ENCODE measurements at places on chromosomes 7 and 10.

DNA sequence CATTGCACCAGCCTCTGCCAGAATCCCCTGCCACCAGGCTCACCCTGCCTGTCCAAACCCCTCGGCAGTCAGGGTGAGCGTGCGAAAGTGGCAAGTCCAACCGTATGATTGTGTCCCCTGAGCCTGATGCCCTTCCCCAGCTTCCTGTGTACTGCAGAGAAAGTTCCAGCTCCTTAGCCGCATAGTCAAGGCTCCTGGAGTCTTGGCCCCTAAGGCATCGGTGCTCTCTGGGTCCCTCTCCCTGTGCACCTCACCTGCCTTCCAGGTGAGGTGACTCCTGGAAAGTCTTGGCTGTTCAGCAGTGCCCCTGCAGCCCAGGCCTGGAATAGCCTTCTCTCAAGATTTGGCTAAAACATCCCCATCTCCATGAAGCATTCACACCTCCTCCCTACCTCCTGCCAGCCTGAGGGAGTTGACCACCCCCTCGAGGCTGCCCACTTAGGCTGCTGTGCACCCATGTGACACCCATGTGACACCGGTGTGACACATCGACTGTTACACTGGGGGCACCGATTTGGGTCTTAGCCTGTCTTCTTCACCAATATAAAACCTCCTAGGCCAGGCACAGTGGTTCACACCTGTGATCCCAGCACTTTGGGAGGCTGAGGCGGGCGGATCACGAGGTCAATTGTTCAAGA is 56.1 kb upstream of the ELN start:
- no peak for DNase-seq

DNA sequence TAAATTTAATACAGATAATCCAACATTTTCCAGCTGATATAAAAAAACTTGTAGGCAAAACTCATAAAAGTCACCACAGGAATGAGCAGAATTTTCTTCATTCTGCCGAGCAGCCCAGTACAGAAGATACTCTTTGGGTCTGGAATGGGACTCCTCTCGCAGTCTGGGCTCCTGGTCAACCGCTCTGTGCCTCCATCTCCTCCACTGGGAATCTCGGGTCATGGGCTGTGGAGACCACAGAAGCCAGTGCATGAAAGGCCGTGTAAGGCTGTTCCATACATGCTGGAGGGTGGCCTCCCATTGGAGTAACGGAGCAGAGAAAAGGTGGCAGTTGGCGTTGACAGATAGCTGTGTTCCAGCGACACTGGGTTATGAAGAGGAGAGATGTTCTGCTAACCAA is 616.4 kb upstream of the MGMT start:
- DNase-seq = no peak

DNA sequence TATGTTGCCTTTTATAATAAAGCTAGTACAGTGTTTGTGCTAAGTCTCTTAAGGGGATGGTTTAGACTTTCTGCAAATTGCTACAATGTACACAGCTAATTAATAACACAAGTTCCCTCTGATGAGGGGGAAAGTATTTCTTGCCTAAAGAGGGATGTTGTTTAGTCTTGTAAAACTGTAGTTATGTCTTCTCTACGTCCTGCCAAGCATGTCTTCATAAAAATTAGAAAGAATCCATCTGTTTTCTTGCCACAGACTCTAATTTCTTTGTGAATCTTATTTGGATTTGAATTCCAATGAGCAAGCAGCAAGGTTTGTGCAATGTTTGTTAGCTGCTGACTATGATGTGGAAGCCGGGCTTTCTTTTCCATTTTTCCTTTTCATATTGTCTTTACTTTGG is 28.2 kb downstream of the ADARB2 start:
- no peak for DNase-seq

DNA sequence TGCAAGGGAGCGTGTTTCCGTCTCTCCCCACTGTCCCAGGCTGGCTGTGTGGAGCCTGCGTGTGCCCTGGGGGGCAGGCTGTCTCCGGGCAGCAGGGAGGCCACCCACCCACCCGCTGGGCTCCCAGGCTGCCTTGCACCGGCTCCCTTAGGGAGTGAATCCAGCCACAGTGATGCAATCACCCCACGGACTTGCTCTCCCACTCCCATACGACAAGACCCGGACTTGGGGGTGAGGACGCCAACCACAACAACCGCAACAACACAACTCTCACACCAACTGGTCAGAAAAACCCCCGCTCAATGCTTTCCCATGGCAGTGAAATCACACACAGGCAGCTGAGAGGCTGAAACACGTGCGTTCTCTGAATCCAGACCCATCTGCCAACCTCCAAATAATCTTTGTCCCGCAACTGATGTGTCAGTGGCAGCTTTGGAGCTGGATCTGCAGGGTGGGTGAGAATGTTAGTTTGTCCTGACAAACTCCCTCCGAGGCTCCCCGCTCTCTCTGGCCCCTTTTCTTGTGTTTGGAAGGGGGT is 62.7 kb upstream of the DDC start:
- DNase-seq = no peak

DNA sequence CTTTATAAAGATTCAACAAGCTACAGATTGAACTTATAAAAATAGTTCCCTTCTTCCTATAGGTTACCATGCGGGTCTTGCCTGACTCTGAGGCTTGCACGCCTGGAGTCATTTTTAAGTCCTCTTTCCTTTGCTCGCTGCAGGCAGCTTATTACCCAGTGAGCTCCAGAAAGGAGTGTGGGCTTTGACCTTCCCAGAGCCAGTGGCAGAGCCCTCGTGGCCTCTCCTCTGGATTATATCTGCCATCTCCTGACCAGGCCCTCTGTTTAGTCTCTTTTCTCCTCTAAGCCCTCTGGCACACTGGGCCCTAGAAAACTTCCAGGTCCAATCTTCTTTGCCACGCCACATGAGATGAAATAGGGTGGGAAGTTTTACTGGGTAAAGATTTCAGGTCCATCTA is 39.9 kb upstream of the EZH2 start:
- no peak for DNase-seq

- no peak for DNase-seq
Observed at GRCh38 chr10:55550236-55550635, 749.2 kb upstream of the PCDH15 start.

- no peak for DNase-seq
Observed at GRCh38 chr10:126409821-126410220, 21.5 kb upstream of the ADAM12 start.

GRCh38 chr10:89520706-89521105 is 14.7 kb downstream of the SLC16A12 start:
- DNase-seq = no peak

GRCh38 chr10:124354411-124355382 is 64.0 kb downstream of the OAT start:
- peak; percentile 75 for DNase-seq

GRCh38 chr10:62590306-62590705 is 214.2 kb upstream of the ADO start:
- peak; percentile 21 for DNase-seq

DNA sequence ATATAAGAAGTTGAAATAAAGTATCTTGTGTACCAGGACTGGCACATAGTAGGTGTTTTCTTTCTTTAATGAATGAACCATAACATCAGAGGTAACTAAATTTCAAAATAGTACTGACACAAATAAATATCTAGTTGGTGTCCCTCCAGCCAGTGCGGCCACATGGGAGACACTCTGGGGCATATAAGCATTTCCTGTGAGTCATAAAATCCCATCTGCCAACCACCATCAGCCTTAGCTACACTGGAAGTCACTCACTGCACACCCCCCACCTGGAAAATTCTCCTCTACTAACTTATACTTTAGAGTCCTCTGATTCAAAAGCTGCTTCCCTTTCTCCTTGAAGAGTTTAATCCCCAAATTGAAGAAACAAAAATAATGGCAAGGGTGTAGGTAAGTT is 32.5 kb downstream of the DYDC1 start:
- peak; percentile 52 for DNase-seq

DNA sequence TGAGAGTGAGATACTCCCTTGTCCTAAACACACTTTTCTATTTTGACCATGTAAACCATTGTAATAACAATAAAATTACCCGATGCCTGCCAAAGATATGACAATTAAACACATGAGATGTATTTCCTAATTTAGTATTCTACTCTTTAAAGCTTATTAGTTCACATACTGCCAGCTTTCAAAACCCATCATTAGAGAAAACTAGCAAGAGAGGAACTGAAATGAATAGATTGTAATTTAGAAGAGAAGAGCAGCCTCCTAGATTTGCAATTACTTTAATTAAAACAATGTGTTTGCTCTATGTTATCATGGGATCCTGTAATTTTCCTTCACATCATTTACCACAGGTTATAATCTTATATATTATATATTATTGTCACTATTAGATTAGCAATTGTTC is 428.2 kb downstream of the THSD7A start:
- DNase-seq = no peak

DNA sequence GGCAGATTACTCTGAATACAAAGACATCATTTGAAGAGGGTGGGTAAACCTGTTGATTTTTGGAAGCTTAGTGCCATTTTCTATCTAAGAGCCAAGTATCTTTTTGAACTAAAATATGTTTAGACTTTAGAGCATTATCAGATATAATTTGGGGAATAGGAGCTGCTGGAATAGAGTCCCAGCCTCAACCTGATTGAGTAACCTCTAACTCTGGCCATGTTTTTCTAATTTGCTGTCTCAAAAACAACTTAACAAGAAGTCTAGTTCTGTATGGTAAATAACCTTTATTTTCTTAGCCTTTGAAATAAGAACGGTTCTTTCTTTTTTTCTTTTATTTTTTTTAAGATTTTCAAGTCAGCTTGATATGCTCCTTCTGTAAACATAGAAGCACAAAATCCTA is 224.5 kb downstream of the DYNC1I1 start:
- no peak for DNase-seq

- no peak for DNase-seq
Observed at GRCh38 chr7:27361522-27361921, 118.9 kb downstream of the EVX1 start.

- DNase-seq = no peak
Observed at GRCh38 chr7:57245206-57245605, 113.0 kb upstream of the ZNF479 start.

DNA sequence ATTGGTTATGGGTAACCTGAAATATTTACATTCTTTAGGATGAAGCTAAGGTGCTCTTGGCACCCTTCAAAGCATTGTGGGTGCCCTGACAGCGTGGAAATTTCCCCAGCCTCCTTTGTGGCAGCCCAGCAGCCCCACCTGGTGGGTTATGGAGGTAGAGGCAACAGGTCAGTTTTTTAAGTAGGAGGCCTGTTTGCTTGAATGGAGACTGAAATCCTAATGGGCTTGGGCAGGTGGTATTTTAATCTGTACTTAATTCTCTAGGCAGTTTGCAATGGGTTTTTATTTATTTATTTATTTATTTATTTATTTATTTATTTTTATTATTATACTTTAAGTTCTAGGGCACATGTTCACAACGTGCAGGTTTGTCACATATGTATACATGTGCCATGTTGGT is 139.4 kb downstream of the EPC1 start:
- DNase-seq = peak; percentile 54

- no peak for DNase-seq
Observed at GRCh38 chr10:35210961-35211360, 84.3 kb downstream of the CREM start.

- no peak for DNase-seq
Observed at GRCh38 chr10:73244866-73245477, 2.1 kb downstream of the DNAJC9 start.

DNA sequence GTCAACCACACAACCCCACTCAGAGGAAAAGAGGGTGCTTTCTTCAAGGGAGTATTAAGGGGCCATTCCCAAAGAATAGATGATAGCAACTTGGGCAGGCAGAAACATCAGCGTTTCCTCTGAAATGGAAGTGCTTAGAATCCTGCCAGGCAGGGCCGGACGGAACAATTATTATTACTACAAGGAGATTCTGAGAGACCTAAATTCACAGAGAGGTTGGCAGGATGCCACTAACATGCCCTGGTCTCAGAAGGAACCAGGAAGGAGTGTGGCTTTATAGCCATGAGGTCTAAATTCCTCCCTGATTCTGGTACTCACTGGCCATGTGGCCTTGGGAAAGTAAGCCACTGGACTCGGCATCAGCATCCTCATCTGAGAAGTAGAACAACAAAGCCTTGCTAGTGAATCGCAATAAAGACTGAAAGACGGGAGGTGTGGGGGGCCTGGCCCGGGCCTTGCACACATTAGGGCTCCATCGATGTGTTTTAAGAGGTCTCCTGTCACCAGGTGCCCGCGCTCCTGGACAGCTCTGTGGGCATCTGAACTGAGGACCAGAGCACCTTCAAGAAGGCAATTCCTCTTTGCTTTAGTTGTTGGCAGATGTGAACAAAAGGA is 131.5 kb downstream of the OAT start:
- no peak for DNase-seq

DNA sequence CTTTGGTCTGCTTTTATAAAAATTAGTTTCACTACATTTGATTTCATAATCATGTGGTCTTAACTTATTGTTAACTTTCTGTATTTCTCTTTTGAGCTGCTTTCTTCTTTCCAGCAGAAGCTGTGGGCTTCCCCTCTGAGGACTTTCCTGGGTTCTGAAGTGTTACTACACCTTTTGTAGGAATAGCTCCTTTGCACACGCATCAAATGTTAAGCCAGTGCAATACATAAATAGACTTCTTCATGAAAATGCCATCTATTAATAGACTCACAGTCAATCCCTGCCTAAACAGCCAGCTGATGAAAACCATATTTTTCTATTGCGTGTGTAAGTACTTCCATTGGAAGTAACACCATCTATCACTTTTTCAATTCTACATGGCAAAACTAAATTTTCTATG is 1.5 kb downstream of the ABCB4 start:
- no peak for DNase-seq

DNA sequence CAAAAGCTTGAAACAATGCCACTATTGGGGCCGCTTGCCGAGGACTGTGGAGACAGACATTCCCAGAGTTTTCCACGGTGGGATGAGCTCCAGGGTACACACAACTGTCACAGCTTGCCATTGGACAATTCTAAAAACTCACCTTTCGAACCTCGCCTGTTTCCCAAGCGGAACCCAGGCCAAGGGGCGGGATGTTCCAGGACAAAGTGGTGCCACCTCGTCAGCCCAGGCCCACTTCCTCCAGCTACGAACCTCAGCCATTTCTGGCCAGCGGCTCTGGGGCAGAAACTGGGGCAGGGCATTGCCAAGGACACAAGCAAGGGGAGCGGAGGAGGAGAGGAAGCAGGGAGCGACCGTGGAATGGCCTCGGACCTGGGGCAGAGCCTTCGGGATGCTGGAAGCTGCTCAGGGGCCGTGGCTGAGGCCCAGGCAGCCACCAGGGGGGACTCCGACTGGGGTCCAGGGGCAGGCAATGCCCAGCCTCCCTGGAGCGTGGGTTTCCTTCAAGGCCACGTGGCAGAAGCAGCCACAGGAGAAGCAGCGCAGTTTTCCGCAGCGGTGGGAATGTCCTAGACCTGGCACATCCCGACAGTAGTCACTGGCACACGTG is 44.7 kb upstream of the INSIG1 start:
- no peak for DNase-seq

- DNase-seq = peak; percentile 77
Observed at GRCh38 chr10:102117391-102118159, 2.6 kb downstream of the LDB1 start.

GRCh38 chr7:27921081-27921836 is 181.3 kb downstream of the TAX1BP1 start:
- DNase-seq = peak; percentile 91

Data from EL (cell line).